ENCODE measurements at places on chromosomes 11 and 22. TPM values are rescaled to one million over a fixed set of nuclear protein-coding genes. Genes with fewer than 3 reads are reported as not detected.
A peak's percentile ranks its signal among the peaks of the same experiment; 100 is the strongest.

The CRYBA4 gene
- not detected for total RNA-seq

The INSC gene
- 0.23 TPM for total RNA-seq

The MLC1 gene
- 0.83 TPM for total RNA-seq

- H3K4me1 ChIP-seq = peaks cover 64% of the 10 kb centered on the region
- peak overlapping the region; percentile 74 for H3K4me3 ChIP-seq
- no peaks in the 10 kb centered on the region for H3K27me3 ChIP-seq
- peak overlapping the region; percentile 62 for H3K27ac ChIP-seq
- peaks cover 16% of the 10 kb centered on the region for H3K36me3 ChIP-seq
Observed at GRCh38 chr22:40531951-40532900, 104.3 kb downstream of the MRTFA start.

GRCh38 chr22:29710922-29711593 lies 8.7 kb upstream of the CABP7 start:
- H3K27ac ChIP-seq = no peak overlapping the region
- no peaks in the 10 kb centered on the region for H3K4me1 ChIP-seq
- H3K27me3 ChIP-seq = peaks cover 5% of the 10 kb centered on the region
- H3K4me3 ChIP-seq = no peak overlapping the region
- no peak for DNase-seq

- H3K36me3 ChIP-seq = no peaks in the 10 kb centered on the region
- H3K27ac ChIP-seq = no peak overlapping the region
- H3K4me3 ChIP-seq = no peak overlapping the region
- H3K4me1 ChIP-seq = no peaks in the 10 kb centered on the region
- no peaks in the 10 kb centered on the region for H3K27me3 ChIP-seq
Observed at GRCh38 chr11:91295591-91295990, 929.0 kb upstream of the FAT3 start.

DNA sequence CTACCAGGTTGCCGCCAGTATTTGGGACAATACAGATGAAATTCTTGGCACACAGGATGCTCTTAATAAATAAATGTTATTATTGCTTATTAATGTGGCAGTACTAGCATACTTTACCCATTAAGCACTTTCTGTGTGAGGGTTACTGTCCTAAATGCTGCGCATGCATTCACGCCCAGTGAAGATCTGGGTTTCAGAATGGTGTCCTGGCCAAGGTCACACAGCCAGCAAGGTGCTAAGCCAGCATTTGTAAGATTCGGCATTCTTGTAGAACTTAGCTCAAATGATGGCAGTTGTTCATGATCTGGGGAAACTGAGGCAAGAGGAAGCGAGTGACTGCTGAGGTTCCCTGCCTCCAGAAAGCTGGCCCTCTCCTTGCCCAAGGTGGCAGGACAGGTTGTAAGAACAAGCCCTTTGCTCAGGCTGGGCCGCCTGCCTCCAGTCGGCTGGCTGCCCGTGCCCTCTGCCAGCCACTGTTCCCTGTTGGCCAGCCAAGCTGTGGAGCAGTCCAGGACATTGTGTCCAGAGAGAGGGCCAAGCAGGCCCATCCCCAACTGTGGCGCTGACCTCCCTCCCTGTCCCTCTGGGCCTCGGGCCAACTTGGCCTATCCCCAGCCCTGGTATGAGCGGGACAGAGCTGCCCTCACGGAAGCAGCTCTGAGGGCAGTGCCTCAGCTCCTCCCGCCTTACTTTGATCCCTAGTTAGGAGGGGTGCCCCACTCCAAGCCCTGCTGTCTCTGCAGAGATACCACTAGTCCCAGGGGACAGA lies 28.8 kb downstream of the TOB2 start:
- H3K36me3 ChIP-seq = peaks cover 3% of the 10 kb centered on the region
- peaks cover 15% of the 10 kb centered on the region for H3K4me1 ChIP-seq
- no peak overlapping the region for H3K27ac ChIP-seq

The LIF gene
- total RNA-seq = 102 TPM
